ENCODE measurements at places on chromosomes 4 and X.

DNA sequence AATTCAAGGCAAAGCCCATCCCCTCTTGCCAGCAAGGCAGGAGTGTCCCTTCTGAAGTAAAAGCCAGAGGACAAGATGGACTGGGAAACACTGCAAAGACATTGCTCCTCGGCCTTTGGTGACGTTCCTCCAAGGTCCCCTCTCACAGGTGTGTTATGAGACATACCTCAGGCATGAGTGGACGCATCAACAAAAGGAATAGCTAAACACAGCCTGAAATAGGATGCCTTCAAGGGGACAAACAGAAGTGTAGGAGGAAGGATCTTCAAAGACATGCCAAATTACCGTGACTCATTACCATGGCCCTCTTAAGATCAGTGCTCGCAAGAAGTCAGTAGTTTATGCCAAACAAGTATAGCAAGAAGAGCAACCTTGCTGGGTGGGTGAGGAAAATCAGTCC lies 6.0 kb upstream of the IDS start:
- no peak for DNase-seq

DNA sequence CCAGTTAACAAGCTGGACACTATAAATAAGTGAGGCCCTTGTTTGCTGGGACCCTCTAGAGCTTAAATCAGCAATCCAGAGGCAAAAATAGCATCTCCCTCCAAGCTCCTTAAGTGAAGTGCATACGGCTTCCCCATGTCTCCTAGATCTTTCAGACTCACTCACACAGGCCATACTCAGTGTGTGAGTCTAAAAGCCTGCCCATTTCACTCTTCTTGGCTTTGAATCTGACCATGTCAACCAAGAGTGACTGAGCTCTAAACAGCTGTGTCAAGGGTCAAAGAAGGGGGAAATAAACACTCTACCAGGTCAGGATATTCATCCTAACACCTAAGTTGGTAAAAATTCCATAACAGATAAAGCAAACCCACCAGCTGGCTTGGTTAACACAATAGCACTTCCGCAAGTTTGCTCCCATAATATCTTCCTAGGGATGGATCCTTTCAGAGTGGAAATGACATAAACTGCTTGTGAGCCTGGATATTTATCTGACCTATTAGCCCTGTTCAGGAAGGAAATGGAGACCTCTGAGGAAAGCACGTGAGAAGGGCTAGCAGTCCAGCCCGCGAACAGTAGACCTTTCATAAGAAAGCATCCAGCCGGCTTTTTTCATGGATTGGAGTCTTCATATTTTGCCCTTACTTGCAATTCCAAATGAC lies 65.6 kb downstream of the MID1 start:
- DNase-seq: no peak

DNA sequence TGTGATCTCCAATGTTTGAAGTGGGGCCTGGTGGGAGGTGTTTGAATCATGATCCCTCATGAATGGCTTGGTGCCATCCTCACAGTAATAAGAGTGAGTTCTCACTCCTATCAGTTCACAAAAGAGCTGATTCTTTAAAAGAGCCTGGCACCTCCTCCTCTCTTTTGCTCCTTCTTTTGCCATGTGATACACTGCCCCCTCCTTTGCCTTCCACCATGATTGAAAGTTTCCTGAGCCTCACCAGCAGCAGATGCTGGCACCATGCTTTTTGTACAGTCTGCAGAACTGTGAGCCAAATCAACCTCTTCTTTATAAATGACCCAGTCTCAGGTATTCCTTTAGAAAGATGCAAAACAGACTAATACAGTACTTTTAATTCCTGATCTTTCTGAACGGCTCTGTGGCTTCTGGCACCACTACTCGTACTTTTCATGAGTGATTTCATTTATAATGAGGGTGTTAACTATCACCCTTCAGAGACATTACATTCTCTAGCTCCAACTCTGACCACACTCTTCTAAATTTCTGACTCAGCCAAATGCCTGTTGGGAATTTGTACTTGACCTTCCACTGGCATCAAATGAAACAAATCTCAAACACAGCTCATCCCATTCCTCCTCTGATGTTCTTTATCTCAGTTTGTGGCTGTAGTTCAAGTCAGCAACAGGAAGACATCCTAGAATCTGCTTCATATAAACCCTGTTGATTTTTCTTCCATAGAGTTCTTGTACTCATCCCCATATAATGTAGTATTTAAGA lies 4.2 kb downstream of the UFSP2 start:
- no peak for DNase-seq

DNA sequence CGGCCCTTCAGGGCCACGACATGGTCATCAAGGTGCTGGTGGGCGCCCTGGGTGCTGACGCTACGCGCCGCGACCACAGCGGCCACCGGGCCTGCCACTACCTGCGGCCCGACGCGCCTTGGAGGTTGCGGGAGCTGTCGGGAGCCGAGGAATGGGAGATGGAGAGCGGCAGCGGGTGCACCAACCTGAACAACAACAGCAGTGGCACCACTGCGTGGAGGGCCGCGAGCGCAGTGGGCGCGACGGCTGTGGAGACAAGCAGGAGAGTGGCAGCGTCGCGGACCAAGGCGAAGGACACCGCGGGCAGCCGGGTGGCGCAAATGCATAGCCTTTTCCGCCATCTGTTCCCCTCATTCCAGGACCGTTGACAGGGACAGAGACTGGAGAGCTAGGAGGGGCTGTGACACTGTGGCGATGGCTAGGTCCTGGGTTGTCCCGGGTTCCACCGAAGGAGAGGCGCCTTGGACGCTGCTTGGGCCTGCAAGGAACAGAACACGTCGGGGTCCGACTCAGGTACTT lies 919 bp downstream of the SOWAHD start:
- no peak for DNase-seq

DNA sequence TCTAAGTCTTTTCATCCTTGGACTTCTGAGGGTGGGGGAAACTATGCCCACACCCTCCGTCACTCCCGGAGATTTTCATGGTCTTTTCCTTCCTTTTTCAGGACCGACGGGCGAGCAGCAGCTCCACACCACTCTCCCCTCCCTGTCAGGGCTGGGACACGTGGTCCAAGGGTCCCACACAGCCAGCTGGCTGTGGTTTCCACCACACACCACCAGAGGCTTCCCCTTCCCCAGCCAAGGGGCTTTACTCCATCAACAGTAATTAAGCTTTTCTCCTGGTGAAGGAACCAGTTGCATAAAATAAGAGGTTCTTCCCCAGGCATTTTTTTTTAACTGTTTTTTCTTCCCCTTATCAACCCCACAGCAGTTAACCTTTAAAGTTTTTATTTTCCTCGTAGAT lies 453.9 kb downstream of the GPAT3 start:
- no peak for DNase-seq

Measured in ecto neural progenitor cell (in vitro differentiated cells).